ENCODE measurements at places on chromosomes 12 and 14.

- DNase-seq: no peak
Observed at GRCh38 chr14:100628225-100628624, 41.0 kb upstream of the BEGAIN start.

DNA sequence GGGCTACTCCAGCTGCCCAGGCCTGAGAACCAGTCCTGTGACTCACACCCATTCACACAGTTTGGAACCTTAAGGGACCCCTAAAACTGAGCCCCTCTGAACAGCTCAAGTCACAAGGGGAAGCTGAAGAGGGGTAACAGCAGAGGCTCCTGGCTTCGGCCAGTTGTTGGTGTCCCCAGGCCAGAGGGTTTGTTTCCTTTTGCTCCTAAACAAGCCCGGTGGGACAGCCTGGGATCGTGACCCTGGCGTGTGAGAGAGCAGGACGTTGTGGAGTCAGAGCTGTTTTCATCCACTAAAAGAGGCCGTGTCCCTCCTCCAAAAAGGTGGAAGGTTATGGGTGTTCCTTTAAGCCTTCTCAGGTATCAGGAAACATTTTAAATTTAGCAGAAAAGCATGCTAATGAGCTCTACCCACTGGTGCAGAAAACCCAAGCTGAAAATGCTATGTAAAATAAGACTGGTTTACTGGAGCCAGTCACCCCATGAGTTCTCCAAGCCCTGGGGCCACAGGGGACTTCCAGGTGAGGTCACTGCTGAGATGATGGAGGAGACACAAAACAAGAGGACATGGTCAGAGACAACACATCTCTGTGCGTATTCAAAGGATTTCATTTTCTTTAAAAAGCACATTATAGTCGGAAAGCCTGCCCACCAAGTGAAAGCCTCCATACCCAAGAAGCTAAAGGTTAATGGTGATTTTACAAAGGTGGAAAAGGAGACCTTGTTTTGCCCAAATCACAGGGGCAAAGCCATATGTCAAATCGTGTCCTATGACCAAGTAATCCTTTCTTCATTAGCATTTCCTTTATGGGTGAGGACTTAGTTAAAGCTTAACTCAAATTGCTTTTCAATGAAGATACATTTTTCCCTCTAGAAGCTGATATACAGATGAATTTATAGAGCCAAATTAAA, 14.1 kb downstream of the PRKAB1 start:
- DNase-seq: no peak

DNA sequence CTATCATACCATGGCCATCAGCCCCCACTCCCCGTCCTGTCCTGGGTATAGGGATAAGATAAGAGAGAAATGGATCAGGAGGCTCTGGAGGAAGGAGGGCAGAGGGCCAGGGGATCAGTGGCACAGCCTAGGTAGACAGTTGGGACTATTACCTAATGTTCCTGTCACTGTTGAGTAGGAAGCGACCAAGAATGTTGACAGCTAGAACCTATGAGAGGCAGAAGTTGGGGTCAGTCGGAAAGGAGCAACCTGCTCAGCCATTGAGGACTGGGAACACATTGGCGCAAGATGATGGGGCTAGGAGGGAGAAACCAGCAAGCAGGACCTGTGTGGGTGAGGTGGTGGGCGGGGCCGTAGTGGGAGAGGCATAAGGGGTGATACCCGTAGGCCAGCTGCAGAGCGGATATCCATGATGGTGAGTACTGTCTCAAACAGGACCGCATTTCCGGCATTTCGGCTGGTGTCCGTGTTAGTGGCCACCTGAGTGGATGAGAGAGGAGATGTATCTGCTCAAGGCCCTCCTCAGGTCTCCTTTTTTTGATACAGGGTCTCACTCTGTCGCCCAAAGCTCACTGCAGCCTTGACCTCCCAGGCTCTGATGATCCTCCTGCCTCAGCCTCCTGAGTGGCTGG, 3.3 kb downstream of the AP1G2 start:
- no peak for DNase-seq

DNA sequence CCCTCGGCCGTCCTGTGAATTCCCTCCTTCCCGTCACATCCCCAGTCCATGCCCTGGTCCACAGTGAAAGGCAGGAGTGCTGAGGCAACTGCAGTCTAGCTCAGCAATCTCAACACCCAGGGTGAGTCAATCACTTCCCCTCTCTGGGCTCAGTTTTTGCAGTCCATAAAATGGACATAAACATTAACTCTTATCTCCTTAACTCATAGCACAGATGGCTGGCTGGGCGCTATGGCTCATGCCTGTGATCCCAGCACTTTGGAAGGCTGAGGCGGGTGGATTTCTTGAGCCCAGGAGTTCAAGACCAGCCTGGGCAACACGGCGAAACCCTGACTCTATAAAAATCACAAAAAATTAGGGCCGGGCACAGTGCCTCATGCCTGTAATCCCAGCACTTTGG, 32.4 kb downstream of the CAMKK2 start:
- DNase-seq: no peak

DNA sequence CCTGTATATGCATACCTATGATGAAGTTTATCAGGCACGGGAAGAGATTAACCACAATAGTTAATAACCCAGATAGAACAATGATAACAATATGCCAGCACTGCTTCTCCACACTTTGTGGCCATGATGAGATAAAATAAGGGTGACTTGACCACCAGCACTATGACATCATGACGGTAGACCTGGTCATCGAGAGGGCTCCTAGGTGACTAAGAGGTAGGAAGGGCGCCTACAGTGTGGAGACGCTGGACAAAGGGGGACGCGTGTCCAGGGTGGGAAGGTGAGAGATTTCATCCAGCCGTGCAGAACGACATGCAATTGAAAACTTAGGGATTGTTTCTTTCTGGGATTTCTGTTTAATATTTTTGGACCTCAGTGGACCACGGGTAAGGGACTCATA, 221.8 kb upstream of the RTL1 start:
- no peak for DNase-seq

GRCh38 chr12:40382217-40382616, 157.4 kb downstream of the LRRK2 start:
- no peak for DNase-seq

- no peak for DNase-seq
Observed at GRCh38 chr14:31206536-31207286, 882 bp downstream of the HECTD1 start.

DNA sequence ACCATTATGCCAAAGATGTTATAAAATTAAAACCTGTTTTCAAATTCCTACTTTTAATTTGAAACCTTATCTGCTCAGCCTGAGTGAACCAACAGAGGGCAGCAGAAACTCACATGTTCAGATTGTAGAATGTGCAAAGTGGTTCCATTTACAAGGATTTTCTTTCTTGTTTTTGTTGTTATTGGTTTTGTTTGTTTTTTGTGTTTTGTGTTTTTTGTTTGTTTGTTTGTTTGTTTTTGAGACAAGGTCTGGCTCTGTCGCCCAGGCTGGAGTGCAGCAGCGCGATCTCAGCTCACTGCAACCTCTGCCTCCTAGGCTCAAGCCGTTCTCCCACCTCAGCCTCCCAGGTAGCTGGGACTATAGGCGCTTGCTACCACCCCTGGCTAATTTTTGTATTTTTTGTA, 22.8 kb upstream of the GARIN2 start:
- DNase-seq: no peak

DNA sequence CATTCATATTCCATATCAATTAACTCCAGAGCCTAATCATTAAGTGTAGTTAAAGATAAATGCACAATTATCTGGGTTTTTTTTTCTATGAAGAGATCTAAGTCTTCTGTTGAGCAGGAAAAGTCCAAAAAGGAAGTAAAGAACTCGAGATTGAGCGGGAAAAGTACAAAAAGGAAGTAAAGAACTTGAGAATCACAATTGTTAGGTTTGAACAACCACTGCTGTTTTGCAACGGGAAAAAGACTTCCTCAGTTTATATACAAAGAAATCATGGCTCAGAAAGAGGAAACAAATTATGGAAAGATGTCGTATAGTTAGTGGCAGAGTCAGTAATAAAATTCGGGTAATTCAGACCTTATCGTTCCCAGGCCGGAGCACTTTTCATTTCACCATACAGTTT, 63.3 kb downstream of the PPP1R12A start:
- no peak for DNase-seq

DNA sequence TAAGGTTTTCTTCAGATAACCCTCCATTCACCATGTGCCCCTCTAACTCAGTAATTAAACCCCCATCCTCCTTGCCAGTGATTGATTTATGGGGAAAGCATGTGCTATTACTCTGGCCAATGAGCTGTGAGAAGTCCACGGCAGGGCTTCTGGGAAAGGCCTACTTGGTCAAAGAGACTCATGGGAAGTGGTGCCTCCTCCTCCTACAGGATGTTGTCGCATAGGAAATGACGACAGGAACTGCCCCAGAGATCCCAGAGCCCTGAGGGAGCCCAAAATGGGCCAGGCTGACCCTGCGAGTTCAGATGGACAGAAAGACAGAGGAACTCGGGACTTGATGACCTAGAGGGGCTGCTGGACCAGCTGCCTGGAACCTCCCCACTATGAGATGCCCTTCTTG, 938.1 kb upstream of the TMEM132C start:
- no peak for DNase-seq

DNA sequence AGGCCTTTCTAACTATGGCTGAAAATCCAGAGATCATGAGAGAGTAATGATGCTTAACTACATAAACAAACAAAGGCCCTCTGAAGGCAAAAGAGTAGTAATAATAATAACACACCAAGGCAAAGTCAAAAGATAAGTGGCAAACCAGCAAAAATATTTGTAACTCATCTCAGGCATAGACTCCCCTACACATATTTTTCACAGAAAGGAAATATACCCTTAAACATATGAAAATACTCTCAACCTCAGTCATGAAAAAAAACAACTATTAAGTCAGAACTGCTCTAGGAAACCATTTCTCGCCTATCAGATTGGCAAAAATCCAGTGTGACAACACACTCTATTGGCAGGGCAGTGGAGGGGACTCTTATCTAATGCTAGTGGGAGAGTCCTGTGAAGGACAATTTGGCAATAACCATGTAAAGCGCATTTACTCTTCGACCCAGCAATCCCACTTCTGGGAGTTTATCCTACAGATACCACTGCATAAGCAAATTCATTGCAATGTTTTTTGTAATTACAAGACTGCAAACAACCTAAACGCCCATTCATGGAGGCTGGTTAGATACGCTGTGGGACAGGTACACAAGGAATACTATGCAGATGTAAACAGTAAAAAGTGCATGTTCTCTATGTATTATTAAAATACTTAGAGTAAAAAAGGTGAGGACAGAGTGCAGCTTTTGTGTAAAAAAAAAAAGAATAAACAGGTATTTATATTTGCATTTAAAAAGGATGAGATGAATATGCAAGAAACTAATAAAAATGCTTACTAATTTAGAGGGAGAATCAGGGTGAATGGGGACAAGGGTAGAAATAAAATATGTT, 26.0 kb upstream of the IL22 start:
- no peak for DNase-seq
